Stomach (tissue), 19 donors: ENCODE measurements at places on chromosomes 1 and 21. TPM values are rescaled to one million over a fixed set of nuclear protein-coding genes. Genes with fewer than 3 reads are reported as not detected.

GRCh38 chr1:52602856-52603600 lies 857 bp downstream of the GPX7 start:
- DNase-seq = peak; percentile 51

DNA sequence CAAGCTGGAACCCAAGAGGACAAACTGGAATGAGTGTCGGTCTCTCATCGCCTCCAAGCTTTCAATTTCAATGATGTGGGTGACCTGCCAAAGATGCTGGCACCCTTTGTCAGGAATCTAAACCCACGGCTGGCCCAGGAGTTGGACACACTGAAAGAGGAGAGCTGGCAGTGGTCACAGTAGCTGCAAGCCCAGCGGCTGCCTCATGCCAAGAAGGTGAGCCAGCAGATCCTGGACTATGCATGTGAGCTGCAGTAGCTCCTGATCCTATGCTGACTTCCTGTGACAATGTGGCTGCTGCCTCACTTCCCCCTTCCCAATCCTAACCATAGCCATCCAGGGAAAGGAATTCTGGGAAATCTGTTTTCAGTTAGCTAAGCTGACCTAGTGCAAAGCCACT lies 117.0 kb upstream of the VAV3 start:
- DNase-seq = no peak

- peak; percentile 15 for DNase-seq
These were observed 168.0 kb downstream of the CYYR1 start for GRCh38 chr21:26405071-26405470.

- peak; percentile 71 for DNase-seq
These were observed 38.0 kb downstream of the TMEM50B start for GRCh38 chr21:33441489-33442477.

DNA sequence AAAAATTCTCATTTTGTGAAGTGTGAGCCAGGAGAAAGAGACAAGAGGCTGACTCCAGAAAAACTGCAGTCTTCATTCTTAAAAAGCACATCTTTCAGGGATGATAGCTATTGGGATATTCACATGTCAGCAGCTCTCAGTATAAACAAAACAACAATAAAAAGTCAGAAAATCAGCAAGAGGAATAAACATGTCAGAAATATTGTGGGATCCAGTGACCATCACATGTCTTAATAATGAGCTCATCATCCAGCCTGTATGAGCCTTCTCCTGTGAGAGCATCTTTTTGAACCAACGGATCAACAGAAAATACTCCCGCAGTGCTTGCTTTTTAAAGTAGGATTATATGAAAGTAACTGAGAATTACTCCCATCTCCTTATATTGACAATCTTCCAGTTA lies 241.6 kb downstream of the SMYD3 start:
- no peak for DNase-seq

GRCh38 chr1:168092566-168093355 lies 44.0 kb downstream of the GPR161 start:
- DNase-seq = peak; percentile 57

DNA sequence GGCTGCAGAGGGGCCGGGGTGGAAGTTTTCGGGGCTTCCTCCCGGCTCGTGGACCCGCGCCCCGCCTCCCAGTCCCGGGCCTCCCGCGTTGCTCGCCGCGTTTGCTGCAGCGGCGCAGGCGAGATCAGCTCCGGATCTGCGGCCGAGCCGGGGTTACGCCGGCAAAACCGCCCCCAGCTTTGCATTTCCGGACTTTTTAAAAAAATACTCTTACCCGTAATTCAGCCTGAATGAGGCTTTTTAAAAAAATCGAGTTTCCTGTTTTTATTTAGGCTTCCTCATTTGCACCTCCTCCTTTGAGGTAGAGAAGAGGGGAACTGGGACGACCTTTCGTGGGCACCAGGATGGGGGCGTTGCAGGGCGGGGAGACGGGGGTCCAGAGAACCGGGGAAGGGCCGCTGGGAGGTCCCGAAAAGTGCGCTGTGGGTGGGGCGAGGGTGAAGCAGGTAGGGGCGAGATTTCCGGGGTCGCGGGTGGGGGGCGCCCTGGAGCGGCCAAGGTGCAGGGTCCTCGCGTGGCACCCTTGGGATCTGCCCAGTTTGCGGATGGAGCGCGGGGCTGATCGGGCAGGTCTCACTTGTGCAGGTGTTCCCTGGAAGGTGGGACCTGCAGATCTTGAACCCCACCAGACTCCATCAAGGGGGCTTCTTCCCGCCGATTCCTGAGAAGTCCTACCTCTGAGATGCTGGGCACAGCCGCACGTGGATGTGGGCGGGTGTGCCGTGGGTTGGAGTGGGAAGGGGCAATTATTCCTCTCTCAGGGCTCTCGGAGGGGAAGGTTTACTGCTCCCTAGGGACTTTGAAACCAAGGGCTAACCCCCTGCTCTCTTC lies 1.1 kb downstream of the PIK3CD start:
- DNase-seq = peak; percentile 58

Gene LRRC53
- total RNA-seq = not detected

- peak; percentile 96 for DNase-seq
These were observed 46.0 kb upstream of the MACF1 start for GRCh38 chr1:39158327-39159086.

GRCh38 chr1:86259390-86259789 lies 102.8 kb upstream of the COL24A1 start:
- DNase-seq = no peak

Gene IFI6
- 6.1 TPM for total RNA-seq

DNA sequence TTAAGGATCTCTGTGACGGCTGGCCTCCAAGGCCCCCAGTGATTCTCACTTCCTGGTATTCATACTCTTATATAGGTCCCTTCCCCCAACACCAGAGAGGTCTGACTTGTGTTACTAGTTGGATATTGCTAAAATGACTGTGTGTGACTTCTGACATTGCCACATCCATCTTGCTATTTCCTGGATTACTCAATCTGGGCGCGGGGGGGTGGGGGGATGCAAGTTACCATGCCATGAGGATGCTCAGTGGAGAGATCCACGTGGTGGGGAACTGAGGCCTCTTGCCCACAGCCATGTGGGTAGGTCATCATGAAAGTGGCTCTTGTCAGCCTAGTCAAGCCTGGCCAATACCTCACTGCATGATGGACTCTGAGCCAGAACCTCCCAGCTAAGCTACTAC lies 117.0 kb downstream of the UBE2U start:
- DNase-seq = no peak

- no peak for DNase-seq
These were observed 20.6 kb upstream of the BCAR3 start for GRCh38 chr1:93702111-93702827.

- no peak for DNase-seq
These were observed 24.5 kb downstream of the PROK1 start for GRCh38 chr1:110475362-110476027.

DNA sequence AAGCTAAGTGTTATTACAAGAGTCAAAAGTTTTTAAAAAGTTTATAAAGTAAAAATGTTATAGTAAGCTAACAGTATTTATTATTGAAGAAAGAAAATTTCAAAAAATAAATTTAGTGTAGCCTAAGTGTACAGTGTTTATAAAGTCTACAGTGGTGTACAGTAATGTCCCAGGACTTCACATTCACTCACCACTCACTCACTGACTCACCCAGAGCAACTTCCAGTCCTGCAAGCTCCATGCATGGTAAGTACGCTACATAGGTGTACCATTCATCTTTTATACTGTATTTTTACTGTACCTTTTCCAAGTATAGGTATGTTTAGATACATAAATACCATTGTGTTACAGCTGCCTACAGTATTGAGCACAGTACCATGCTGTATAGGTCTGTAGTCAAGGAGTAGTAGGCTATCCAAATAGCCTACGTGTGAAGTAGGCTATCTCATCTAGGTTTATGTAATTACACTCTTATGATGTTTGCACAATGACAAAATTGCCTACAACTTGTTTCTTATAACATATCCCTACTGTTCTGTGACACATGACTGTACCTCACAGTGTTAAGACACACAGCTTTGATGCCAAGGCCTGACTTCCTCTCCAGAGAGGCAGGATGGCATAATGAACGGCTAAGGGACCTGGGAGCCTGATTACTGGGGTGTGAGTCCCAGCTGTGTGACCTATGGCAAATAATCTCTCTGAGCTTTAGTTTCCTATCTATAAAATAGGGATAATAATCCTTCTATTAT lies 12.7 kb downstream of the DHCR24 start:
- DNase-seq = peak; percentile 45
